T-helper 9 cell (primary cell): ENCODE measurements at places on chromosomes 2 and 18.

DNA sequence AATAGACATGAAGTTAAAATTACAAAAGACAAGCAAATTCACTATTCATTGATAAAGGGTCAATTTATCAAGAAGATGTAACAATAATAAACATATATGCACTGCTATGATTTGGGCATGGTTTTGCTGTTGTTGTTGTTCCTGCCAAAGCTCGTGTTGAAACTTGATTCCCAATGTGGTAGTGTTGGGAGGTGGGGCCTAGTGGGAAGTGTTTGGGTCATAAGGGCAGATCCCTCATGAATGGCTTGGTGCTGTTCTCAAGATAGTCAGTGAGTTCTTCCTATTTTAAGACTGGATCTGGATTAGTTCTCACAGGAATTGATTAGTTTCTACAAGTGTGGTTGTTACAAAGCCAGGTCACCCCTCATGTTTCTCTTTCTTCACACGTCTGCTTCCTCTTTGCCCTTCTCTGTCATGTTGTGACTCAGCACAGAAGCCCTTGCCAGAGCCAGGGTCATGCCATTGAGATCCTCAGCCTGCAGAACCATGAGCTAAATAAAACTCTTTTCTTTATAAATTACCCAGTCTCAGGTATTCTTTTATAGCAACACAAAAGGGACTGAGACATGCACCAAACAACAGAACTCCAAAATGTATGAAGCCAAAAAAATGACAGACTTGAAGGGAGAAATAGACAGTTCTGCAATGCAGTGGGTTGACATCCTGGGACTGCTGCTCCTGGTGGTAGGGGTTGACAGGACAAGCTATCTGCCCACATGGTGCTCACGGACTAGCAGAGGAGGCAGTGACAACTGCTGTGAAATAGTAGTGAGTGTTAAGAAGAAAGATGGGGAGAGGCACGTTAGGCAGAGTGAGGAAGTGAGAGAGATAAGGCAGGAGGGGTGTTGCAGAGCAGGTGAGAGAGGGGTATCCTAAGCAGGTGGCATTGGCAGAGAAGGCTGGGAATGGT is 18.6 kb upstream of the SKA1 start:
- no peak for DNase-seq

DNA sequence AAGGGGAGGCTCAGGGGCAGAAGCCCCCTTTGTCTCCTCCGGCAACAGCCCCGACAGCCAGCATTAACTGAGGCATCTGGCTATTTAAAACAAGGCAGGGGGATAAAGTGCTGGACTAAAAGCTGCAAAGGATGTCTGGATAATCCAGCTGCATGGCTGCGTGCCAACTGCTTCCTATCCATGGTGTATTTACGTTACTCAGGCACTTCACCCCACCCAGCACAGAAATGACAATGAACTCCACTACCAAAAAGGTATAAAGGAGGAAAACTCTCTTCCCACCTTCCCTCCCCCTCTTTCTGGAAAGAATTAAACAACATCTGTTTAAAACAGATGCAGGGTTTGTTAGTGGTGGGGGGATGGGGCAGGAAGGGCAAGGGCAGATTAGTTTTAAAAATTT is 82.5 kb downstream of the SPRED2 start:
- DNase-seq, result no peak

DNA sequence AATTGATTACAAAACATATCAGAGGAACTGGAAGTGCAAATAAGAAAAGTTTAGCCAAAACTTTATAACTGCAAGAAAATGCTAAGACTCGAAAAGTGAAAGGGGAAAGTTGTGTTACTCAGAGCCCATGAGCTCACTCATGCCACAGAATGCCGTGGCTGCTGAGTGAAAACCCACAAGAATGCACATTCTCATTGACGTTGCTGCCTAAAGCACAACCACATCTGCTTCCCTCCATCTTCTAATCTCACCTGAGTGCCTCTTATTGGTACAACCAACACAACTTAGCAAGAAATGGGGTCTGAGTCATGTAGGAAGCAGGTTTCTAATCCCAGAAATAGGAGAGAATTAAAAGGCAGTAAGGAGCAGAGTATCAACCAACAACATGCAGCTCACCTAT is 259.7 kb downstream of the LNPK start:
- no peak for DNase-seq

GRCh38 chr2:109453371-109453995 is 160.3 kb downstream of the SEPTIN10 start:
- no peak for DNase-seq

DNA sequence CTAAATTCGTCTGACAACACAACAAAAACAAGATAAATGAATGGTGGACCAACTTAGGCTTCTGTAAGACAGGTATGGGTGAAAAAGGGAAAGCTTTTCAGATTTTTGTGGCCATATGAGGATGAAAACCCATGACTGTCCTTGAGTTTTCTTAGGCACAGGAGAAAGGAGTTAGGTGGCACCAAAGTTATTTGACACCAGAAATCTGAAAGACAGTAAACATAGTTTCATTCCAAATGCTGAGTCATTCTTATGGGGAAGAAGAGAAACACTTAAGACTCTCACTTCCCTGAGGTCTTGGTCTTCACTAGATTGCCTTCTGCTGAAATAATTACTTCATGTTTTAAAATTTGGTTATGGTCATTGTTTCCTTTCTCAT is 5.2 kb upstream of the GPD2 start:
- DNase-seq, result no peak

DNA sequence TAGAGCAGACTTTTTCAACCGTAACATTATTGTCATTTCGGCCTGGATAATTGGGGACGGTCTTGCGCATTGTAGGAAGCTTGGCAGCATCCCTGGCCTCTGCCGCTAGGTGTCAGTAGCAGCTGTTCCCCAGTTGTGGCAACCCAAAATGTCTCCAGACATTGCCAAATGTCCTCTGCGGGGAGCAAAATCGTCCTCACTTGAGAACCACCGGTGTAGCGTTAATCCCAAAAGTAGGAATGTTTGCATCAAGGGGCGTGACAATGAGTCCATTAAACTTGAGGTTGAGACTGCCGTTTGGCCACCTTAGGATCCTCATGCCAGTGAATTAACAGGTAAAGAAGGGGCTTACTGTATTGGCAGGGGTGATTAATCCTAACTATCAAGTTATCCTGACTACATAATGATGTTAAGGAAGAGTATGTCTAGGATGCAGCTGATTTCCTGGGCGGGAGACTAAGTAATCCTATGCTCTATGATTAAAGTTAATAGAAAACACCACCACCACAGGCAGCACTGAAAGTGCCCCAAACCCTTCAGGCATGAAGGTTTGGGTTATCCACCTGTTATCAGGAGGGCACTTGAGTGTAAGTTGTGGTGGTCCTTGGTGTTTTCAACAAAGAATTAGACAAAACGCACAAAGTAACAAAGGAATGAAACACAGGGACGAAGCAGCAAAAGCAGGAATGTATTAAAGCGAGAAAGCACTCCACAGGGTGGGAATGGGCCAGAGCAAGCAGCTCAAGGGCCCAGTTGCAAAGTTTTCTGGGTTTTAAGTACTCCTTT is 4.9 kb upstream of the ZC3H8 start:
- DNase-seq, result peak; percentile 71

- no peak for DNase-seq
Observed at GRCh38 chr2:142557391-142557790, 320.1 kb upstream of the KYNU start.

DNA sequence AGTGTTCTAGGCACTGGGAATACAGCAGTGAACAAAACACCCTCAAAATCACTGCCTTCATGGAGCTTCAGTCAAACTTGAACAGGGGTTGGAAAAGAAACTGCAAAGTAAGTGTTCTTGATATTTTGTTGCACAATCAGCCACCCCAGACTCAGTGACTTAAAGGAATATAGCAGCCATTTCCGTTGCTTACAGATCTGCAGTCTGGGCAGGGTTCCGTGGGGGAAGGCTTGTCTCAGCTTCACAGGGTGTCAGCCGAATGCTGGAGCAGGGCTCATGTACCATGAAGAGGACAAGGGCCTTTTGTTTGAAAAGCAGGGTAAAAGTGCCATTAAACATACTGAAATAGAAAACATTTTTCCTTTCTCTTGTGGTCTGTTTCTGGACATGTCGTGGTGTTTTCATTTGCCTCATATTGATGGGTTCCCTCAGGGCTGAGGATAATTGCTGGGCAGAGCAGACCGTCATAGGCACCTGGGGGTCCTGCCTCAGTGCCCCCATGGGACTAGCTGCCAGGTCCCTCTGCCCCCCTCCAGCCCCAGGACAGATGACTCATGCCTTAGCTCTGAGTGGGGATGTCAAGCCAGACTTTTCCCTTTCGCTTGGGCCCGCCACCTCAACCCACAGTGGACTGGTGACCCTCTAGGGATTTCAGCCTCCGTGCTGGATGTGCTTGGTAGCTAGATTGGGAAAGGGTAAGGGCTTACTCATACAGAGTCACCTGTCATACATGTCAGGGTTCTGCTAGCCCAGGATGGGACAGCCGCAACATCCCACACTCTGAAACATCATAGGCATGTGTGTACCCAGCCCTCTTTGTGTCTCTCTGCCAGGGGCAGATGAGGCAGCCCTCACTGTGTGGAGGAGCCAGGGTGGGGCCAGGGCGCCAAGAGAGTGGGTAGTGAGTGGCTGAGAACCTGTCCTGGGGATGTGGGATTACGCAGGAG is 96.5 kb downstream of the PTPRM start:
- DNase-seq, result no peak

DNA sequence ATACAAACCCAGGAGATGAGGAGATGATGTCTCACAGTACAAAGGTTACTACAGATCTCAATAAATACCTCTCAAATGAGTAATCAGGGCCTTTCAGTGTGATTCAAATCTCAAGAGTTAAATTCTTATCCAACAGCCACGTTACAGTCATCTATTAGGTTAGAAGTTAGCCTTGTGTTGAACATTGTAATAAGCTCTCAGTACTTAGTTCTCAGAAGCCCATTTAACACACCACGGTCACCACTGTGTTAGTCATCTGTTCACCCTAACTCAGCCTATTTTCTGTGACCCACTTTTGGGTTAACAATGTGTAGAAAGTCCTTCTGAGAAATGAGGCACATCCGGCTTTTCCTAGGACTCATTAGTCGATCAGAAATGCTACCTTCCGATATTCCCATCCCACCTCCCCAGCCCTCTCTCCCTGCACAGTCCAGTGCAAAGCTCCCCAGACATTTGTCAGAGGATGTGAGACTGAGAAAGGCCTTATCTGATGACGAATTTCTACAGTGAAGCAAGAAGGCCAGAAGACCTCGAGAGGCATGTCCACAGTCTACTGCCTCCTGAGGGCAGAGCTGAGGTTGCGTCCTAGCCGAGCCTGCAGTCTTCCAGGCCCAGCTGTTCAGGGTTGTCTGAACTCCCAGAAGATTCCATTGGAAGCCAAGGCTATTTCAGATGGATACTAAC is 92.6 kb downstream of the ACTR2 start:
- no peak for DNase-seq

DNA sequence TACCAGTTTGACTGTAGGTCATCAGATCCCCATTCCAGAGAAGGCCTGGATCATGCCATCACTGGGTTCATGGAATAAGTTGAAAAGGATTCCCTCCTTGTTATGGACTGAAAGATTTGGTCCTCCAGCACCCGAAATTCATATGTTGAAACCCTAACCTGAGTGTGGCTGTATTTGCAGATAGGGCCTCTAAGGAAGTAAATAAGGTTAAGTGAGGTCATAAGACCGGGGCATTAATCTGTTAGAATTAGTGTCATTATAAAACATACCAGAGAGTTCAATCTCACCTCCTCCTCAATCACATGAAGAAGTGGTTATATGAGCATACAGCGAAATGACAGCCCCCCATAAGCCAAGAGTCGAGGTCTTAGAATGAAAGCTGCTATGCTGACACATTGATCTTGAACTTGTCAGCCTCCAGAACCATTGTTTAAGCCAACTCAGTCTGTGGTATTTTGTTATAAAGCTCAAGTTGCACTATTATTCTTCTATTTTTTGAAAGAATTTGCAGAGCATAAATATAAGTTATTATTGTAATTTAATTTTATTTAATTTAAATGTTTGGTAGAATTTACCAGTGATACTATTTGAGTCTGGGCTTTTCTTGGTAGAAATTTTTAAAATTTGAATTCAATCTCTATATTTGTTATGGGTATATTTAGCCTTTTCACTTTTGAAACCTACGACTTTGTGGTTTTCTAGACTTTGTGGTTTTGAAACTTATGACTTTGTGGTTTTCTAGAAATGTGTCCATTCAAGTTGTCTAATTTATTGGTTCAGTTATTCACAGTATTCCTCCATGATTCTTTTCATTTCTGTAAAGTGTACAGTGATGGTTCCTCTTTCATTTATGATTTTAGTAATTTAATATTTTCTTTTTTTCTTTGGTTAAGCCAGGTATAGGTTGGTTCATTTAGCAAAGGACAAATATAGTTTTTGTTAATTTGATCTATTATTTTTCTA is 1206.7 kb upstream of the CDH2 start:
- DNase-seq, result no peak

GRCh38 chr2:224077773-224078507 is 38.9 kb upstream of the SERPINE2 start:
- DNase-seq, result no peak

DNA sequence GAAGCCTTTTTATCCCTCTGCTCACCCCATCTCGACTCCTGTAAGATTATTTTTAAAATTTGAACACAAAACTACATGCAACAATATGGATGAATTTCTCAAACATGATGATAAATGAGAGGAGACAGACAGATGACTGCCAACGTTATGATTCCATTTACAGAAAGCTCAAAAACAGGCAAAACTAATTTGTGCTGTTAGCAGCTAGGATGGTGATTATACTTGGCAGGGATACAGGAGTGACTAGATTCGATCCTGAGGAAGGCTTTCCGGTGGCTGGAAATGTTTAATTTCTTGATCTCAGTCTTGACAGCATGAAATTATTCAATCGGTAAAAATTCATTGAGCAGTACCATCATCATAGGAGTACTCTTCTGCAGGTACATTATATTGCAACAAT is 163.4 kb upstream of the SH3BP4 start:
- no peak for DNase-seq

GRCh38 chr2:218748741-218749441 is 33.1 kb upstream of the CYP27A1 start:
- no peak for DNase-seq

- no peak for DNase-seq
Observed at GRCh38 chr2:15472133-15472532, 89.0 kb downstream of the NBAS start.

GRCh38 chr18:73715210-73715670 is 432.4 kb downstream of the FBXO15 start:
- no peak for DNase-seq

DNA sequence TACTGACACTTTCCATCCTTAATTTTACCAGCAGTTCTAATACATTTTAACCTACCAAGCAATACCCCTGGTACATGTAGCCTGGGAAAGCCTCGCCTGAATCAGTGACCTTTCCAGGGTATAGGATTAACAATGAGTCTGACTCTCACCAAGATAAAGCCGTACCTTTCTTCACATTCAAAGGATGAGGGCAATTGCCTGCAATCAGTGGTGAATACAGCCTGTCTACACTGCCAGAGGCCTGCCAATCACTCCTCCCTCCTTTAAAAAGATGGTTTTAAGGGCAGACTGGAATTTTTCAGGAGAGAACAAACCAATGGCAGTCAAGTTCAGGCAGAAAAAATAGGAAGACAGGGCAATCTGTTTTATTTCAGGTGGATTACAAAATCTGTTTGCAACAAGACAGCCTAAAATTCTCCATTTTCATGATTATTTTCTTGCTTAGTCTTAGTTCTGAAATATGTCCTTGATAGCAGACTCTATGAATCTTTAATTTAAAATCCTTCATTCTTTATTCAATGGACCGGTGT is 4.8 kb downstream of the EPHA4 start:
- no peak for DNase-seq

- no peak for DNase-seq
Observed at GRCh38 chr2:157246765-157247407, 10.6 kb upstream of the GALNT5 start.

- no peak for DNase-seq
Observed at GRCh38 chr2:10494351-10495066, 46.4 kb upstream of the ODC1 start.

- DNase-seq, result no peak
Observed at GRCh38 chr2:10773821-10774341, 38.7 kb downstream of the PDIA6 start.
